Lung (tissue), 17 donors: ENCODE measurements at places on chromosomes 3 and 15. TPM values are rescaled to one million over a fixed set of nuclear protein-coding genes. Genes with fewer than 3 reads are reported as not detected.

Gene LYZL4
- not detected for polyA plus RNA-seq

DNA sequence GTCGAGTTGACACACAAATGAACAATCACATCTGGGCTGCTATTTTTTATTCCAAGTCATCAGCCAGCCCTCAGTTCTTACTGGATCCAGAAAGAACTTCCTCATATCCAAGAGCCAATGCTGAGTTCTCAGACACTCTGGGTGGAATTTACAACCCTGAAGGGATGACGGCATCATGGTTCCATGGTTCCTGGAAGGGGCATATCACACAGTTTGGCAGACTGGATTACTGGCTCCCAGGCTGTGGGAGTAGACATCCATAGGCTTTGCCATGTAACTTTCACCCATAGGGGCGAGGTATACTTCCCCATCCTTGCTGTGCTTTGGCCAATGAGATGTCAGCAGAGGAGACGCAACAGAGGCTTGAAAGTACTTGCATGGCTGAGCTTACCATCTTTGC, 26.9 kb upstream of the KBTBD12 start:
- DNase-seq: no peak

DNA sequence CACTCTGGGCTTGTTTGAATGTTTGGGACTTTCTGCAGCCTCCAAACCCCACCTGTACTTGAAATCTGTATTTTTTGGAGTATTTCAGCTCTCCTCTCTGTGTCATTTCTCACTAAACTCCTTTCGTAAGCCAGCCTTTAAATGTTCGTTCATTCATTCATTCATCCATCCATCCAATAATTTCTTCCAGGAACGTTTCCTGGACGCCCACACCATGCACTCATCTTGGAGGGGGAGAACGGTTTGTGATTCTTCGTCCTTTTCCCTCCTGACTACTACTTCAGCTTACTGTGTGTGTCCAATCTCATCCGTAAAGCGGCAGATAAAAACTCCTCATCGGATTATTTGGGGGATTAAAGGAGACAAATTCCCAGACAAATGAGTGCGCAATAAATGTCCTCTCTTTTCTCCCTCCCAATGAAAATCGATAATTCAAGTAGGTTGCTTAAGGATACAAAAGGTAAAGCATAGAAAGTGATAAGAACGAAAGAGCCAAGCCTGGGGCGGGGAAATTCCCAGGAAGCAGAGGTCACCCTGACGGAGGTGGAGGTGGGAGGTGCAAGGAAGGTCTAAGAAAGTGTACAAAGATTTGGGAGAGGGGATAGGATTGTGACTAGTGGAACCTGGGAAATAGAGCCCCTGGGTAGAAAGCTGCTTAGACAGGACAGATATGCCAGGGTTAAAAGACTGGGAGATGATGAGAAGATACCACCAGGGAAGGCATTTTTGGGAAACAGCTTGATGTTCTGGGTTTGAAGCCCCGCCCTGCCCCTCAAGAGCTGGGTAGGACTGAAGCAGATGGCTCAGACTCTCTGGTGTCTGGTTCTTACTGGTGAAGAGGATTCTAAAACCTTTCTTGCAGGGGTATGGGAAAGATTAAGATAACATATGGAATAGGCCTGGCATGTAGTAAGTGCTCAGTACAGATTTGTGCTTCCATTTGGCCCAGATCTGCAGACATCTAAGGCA, 896 bp upstream of the KLHL25 start:
- no peak for DNase-seq

Gene CCR9
- 0.09 TPM for polyA plus RNA-seq

Gene PTX3
- polyA plus RNA-seq: 626 TPM

DNA sequence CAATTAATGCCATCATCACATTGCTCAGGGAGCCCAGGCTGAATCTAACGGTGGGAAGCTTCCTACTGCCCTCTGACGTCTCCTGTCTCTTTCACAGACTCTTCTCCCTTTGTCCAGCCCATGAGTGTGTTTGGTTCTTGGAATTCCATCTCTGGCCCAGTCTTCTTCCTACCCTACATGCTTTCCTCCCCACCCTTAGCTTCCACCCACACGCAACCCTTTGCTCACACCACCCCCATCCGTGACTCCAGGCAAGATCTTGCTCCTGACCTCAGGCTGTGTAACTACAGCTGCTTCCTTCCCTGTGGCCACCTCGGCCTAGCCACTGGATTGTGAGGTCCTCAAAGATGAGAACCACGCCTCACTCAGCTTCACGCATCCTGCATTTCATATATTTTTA, 72.3 kb upstream of the THBS1 start:
- DNase-seq: no peak

GRCh38 chr3:150806185-150806835, 43.3 kb upstream of the SIAH2 start:
- no peak for DNase-seq

Gene P3H2
- 30.8 TPM for polyA plus RNA-seq

- DNase-seq: no peak
Measured at GRCh38 chr3:55543181-55543614, 56.1 kb upstream of the WNT5A start.

Gene MEF2A
- 30.6 TPM for polyA plus RNA-seq

Gene PRSS50
- polyA plus RNA-seq: 0.16 TPM

Gene SLC22A13
- polyA plus RNA-seq: 0.08 TPM

Gene ANKRD63
- polyA plus RNA-seq: not detected

GRCh38 chr15:98730860-98731711, 82.7 kb downstream of the IGF1R start:
- no peak for DNase-seq

DNA sequence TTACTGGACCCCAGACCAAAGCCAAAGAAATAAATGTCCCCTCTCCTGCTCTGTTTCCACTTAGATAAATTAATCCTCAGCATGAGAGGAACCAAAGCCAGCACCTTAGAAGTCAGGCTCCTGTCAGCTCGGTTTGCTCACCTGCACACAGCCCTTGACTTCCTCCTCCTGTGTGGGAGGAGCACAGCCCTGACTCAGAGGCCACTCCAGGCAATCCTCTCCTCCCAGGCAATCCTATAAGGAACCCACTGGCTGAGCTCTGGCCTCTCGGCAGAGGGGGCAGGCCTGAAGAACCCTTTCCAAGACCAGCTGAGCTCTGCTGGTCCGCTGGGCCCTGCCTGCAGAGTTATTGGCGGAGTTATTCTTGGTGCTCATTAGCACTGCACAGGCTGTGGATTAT, 30.8 kb downstream of the LIPC start:
- DNase-seq: no peak

Gene HRG
- not detected for polyA plus RNA-seq

- DNase-seq: peak; percentile 52
Measured at GRCh38 chr15:62306851-62307504, 141.9 kb upstream of the C2CD4B start.

DNA sequence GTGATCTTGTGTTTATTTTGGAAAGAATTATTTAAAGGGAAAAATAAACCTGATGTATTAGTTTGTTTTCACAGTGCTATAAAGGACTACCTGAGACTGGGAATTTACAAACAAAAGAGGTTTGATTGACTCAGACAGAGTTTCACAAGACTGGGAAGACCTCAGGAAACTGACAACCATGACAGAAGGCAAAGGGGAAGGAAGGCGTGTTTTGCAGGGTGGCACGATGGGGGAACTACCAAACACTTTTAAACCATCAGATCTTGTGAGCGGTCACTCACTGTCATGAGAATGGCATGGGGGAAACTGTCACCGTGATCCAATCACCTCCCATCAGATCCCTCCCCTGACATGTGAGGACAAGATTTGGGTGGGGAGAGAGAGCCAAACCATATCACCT, 87.0 kb downstream of the TP63 start:
- DNase-seq: no peak

GRCh38 chr3:16940769-16941700, 56.3 kb downstream of the PLCL2 start:
- DNase-seq: no peak

DNA sequence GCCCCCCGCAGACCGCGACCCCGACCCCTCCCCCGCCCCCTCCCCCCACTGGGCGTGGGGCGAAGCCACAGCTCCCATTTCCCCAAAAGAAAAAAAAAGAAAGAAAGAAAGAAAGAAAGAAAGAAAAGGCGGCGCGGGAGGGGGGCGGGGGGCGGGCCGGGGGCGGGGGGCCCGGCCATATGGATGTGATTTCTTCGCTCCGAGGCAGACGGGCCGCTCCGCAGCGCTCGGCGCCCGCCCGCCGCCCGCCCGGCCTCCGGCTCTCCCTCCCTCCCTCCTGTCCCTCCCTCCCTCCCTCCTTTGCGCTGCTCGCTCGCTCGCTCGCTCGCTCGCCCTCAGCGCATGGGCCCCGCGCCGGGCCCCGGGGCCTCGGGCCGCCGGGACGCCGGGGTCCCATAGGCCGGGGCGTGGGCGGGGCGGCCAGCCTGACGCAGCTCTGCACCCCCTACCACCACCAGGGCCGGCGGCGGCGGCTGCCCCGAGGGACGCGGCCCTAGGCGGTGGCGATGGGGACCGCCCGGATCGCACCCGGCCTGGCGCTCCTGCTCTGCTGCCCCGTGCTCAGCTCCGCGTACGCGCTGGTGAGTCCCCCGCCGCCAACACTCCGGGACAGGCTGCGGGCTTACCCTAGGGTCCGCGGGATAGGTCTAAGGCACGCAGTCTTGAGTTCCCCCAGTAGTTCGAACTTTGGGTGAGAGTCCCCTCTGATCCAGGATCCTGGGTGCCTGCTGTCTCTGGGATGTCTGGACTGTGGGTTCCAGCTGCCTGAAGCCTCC, 5.7 kb downstream of the PTH1R start:
- DNase-seq: peak; percentile 71

Gene CHRNA7
- 0.30 TPM for polyA plus RNA-seq

GRCh38 chr15:50767332-50767861, 1.9 kb upstream of the SPPL2A start:
- DNase-seq: peak; percentile 19

Gene SPESP1
- polyA plus RNA-seq: 0.89 TPM

DNA sequence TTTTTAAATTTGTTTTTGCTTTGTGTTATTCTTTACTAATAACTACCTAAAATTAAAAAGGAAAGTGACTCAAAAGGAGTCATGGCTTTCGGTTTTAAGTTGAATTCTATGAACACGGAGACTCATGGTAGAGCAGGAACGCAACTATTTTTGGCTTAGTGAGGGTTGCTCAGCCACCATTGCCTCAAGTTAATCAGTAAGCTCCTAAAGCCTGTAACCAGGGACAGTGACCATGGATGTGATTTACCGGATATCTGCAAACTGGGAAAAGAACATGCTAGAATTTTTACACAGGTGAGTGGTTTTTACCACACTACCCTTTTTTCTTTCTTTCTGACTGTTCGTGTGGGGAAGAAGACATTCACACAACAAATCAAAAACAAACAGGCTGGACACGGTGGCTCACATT, 11.8 kb downstream of the SLC12A8 start:
- DNase-seq: no peak

Gene TMEM212
- polyA plus RNA-seq: 4.6 TPM

- no peak for DNase-seq
Measured at GRCh38 chr3:133138017-133138416, 99.8 kb downstream of the TMEM108 start.

DNA sequence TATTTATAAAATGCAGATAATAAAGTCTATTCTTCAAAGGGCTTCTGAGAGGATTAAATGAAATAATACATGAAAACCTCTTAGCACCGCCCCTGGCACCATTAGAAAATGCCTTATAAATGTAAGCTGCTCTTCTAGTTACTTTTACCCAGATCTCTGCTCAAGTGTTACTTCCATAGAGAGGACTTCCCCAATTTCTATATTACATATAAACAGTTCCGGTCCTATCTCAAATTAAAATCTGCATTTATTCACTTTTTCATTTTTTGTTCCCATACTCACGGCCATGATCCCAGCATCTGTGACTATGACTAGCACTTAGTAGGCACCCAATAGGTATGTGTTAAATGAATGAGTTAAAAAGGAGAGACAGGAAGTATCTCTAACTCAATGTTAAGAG, 890.9 kb upstream of the CFAP20DC start:
- no peak for DNase-seq

DNA sequence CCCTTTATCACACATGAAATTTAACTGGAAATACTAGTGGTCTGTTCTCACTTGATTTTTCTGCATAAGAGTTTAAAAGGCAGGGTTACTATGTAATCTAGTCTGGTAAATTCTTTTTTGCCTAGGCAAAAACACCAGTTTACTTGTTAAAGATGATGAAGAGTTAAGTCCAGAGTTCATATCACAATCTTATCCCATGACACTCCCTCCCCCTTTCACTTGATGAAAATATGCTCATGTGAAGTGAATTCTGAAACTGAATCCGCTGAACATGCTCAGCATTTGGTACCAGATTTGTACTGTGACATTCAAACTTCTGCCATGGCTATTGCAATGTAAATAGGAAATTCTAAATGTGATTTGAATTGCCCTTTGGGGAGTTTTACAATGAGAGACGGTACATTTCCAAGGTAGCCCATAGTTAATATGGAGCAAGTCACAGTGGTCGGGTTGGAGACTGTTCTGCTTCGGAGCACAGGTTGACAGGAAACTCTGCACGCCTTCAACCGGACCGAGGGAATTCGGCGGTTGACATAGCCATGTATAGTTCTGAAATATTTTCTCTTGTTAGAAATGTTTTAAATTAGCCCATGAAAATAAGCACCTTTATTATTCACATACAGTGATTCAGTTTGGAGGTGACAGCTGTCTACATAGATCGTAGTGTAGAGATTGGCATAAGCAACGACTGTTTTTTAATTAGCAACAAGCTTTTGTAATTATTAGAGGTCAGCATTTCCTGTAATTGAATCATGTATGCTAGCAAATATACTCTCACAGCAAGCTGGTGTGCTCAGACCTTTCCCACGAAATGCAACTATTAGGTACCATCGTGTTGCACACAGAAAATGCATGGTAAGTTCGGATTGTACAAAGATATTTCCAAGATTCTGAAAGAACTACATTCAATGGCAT, 768.6 kb upstream of the GOLIM4 start:
- DNase-seq: no peak

Gene ATP13A5
- polyA plus RNA-seq: 0.34 TPM

GRCh38 chr3:76132154-76132470, 346.8 kb upstream of the ZNF717 start:
- no peak for DNase-seq

- DNase-seq: peak; percentile 42
Measured at GRCh38 chr15:36877796-36878683, 222.3 kb downstream of the MEIS2 start.

GRCh38 chr3:8640223-8640622, 4.4 kb downstream of the SSUH2 start:
- no peak for DNase-seq

Gene PCSK6
- polyA plus RNA-seq: 4.6 TPM

- DNase-seq: no peak
Measured at GRCh38 chr3:67362686-67363085, 291.7 kb downstream of the SUCLG2 start.

DNA sequence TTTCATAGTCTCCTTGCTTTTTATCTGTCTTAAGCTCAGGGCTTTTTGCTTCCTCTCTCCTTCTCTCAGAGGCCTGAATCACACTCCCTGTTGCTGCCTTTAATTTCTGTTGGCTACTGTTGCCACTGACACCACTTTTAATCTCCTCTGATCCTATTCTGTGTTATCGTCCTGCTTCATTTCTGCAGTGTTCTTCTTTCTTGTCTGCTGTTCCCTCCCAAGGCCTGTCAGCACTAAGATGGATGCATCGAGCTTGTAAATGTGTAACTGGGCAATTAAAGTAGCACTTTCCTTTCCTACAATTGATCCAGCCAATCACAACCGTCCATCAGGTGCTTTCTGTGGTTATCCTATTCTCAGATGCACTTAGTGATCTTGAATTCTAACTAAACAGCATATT, 71.3 kb upstream of the VEPH1 start:
- no peak for DNase-seq

Gene ADAMTS9
- polyA plus RNA-seq: 29.9 TPM

Gene DNAJC17
- 48.3 TPM for polyA plus RNA-seq

GRCh38 chr3:108407886-108408285, 102.5 kb downstream of the MYH15 start:
- peak; percentile 68 for DNase-seq

Gene CCDC13
- 2.0 TPM for polyA plus RNA-seq
